ENCODE measurements at places on chromosomes 2 and 18. TPM values are rescaled to one million over a fixed set of nuclear protein-coding genes. Genes with fewer than 3 reads are reported as not detected.

CFAP65 gene
- not detected for total RNA-seq

PPM1G gene
- total RNA-seq: 38.8 TPM

CPLX4 gene
- total RNA-seq: not detected

TUBA3D gene
- total RNA-seq: not detected

GREB1 gene
- 15.4 TPM for total RNA-seq

INHA gene
- total RNA-seq: not detected

SPP2 gene
- total RNA-seq: not detected

NEU2 gene
- total RNA-seq: not detected

DYSF gene
- total RNA-seq: 46.8 TPM

SKOR2 gene
- total RNA-seq: not detected

CHMP3 gene
- 166 TPM for total RNA-seq

EVA1A gene
- 0.56 TPM for total RNA-seq

ARHGEF33 gene
- 0.48 TPM for total RNA-seq

TEX44 gene
- not detected for total RNA-seq

RNF144A gene
- total RNA-seq: 11.8 TPM

INHBB gene
- 9.9 TPM for total RNA-seq

BZW1 gene
- 220 TPM for total RNA-seq

UGT1A8 gene
- not detected for total RNA-seq

RAB17 gene
- total RNA-seq: 2.7 TPM

ABCB11 gene
- total RNA-seq: not detected

STARD6 gene
- not detected for total RNA-seq

STRADB gene
- total RNA-seq: 18.0 TPM

NGEF gene
- total RNA-seq: 5.3 TPM

MC5R gene
- not detected for total RNA-seq

DIPK1C gene
- total RNA-seq: not detected

RGPD6 gene
- total RNA-seq: 19.7 TPM

XIRP2 gene
- 0.42 TPM for total RNA-seq

NTSR2 gene
- total RNA-seq: not detected

CACNB4 gene
- 10.5 TPM for total RNA-seq

AQP12A gene
- not detected for total RNA-seq

KCNJ13 gene
- total RNA-seq: not detected

ALLC gene
- not detected for total RNA-seq

PASK gene
- 4.4 TPM for total RNA-seq

KCNG3 gene
- total RNA-seq: 0.05 TPM

SRD5A2 gene
- not detected for total RNA-seq

VPS4B gene
- 47.3 TPM for total RNA-seq

KLHL30 gene
- total RNA-seq: 9.6 TPM

SP5 gene
- total RNA-seq: 0.28 TPM

CGREF1 gene
- total RNA-seq: 27.8 TPM

CYP26B1 gene
- 5.0 TPM for total RNA-seq

TMEM198 gene
- total RNA-seq: 3.0 TPM

SLC14A1 gene
- total RNA-seq: 2.2 TPM

GPBAR1 gene
- total RNA-seq: 1.2 TPM

UGT1A10 gene
- total RNA-seq: not detected

IFIH1 gene
- 16.8 TPM for total RNA-seq

FBXO36 gene
- 2.2 TPM for total RNA-seq

ITPRIPL1 gene
- 0.69 TPM for total RNA-seq

SCN3A gene
- total RNA-seq: 5.8 TPM

ACMSD gene
- not detected for total RNA-seq

KCNK3 gene
- total RNA-seq: 24.4 TPM

RBFA gene
- total RNA-seq: 15.8 TPM

SLC16A14 gene
- total RNA-seq: 3.3 TPM

Data from posterior vena cava (tissue), 2 donors.